ENCODE measurements at places on chromosomes 11 and 22.

DNA sequence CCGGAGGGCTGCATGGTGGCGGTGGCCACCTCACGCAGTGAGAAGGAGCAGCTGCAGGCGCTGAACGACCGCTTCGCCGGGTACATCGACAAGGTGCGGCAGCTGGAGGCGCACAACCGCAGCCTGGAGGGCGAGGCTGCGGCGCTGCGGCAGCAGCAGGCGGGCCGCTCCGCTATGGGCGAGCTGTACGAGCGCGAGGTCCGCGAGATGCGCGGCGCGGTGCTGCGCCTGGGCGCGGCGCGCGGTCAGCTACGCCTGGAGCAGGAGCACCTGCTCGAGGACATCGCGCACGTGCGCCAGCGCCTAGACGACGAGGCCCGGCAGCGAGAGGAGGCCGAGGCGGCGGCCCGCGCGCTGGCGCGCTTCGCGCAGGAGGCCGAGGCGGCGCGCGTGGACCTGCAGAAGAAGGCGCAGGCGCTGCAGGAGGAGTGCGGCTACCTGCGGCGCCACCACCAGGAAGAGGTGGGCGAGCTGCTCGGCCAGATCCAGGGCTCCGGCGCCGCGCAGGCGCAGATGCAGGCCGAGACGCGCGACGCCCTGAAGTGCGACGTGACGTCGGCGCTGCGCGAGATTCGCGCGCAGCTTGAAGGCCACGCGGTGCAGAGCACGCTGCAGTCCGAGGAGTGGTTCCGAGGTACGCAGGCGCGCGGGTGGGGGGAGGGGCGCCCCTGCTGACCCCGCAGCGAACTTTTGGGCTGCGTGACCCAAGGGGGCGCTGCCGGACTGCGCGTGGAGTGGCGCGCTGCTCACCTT lies 670 bp downstream of the NEFH start:
- peak; percentile 59 for DNase-seq

GRCh38 chr22:39518144-39518786 lies 2.1 kb upstream of the ATF4 start:
- DNase-seq, result no peak

DNA sequence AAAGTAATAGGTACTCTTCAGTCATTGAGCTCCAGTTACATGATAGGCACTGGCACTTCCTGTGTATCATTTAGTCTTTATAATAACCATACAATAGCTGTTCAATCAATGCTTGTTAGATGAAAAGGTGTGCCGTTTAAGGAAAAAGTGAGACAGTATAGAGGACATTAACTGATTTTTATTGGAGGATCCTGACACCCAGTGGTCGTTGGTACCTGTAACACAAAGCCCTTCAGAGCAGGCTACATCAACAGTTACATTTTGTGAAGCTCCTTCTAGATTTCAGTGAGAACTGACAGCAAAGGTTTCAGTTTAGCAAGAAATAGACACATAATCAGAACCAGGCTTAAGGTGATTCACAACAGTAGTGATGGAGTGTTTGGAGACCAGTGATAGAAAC lies 44.2 kb downstream of the CCDC81 start:
- DNase-seq, result peak; percentile 20

DNA sequence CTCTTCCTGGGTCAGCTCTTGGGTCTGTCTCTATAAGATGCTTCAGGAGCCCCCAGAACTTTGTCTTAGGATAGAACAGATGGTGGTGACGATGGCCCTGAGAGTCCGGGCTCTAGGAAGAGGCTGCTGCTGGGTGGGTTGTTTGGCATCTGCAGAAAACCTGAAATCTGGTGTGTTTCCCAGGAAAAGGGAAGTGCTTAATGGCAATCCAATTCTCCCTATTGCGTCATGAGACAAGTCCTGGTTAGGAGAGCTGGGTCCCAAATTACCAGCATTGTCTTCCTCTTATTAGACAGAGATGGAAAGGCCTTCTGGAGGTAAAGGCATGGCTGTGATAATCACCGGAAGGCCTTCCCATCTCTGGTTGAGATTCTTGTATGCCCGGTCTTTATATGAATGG lies 48.9 kb upstream of the GRAMD1B start:
- no peak for DNase-seq

DNA sequence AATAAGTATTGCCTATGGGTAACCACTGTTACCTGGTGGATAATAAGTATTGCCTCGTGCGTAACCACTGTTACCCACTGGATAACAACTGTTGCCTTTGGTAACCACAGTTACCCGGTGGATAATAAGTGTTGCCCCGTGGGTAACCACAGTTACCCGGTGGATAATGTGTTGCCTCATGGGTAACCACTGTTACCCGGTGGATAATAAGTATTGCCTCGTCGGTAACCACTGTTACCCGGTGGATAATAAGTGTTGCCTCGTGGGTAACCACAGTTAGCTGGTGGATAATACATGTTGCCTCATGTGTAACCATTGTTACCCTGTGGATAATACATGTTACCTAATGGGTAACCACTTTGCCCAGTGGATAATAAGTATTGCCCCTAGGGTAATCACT lies 9.8 kb upstream of the NXPE4 start:
- no peak for DNase-seq
